ENCODE measurements at places on chromosomes 4 and X. TPM values are rescaled to one million over a fixed set of nuclear protein-coding genes. Genes with fewer than 3 reads are reported as not detected.

The NLRP2B gene
- not detected for total RNA-seq

The RPL10 gene
- 2,261 TPM for total RNA-seq

The SLC10A7 gene
- 23.3 TPM for total RNA-seq

The MAGEA2B gene
- not detected for total RNA-seq

The PDLIM3 gene
- not detected for total RNA-seq

The CYBB gene
- total RNA-seq, result not detected

The SULT1E1 gene
- total RNA-seq, result not detected
